ENCODE measurements at places on chromosomes 1 and 21.

GRCh38 chr1:64594446-64594845 is 124.5 kb downstream of the CACHD1 start:
- DNase-seq = no peak

DNA sequence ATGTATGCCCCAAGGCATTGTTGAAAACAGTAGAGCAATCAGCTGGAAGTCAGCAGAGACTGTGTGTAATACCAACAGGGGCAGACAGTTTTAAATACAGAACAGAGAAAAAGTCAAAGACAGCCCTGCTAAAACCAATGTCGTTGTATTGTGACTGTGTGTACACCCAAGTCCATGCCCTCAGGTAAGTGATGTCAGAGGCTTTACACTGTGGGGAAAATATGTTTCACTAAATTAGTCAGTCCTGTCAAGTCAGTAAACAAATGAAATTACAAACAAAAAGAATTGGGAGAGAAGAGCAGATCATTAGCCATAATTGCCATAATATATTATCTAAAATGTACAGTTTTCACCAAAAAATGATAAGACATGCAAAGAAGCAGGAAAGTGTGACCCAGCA is 2.4 kb upstream of the CYP2J2 start:
- no peak for DNase-seq

DNA sequence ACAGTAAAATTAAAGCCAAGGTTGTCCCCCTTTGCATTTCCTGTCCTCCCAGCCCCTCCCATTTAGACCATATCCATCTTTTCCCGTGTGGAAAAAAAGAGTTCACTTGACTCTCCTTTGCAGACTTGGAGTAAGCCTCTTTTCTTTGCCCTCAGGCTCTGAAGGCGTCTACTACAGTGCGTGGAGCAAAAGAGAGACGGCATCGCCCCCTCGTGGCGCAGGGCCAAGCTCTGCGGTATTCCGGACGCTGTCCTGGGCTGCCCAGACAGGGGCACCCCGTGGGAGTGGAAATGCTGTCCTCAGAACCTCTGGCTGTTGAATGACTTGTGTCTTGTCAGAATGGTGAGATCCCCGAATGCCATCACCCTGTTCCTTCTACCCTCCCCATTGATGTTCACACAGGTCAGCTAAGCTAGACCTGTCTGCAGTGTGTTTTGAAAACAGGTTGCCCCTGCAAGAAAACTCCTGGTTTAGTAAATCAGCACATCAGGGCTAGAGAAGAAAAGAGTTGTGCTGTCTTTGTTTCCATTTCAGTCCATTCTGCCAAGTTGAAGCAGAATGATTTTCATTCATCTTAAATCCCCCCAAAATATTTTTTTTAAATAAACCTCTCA is 12.3 kb upstream of the GJA8 start:
- DNase-seq = peak; percentile 87

GRCh38 chr1:12078575-12078937 is 15.5 kb downstream of the TNFRSF8 start:
- DNase-seq = no peak

- DNase-seq = no peak
Observed at GRCh38 chr1:14852291-14852690, 253.8 kb downstream of the KAZN start.

DNA sequence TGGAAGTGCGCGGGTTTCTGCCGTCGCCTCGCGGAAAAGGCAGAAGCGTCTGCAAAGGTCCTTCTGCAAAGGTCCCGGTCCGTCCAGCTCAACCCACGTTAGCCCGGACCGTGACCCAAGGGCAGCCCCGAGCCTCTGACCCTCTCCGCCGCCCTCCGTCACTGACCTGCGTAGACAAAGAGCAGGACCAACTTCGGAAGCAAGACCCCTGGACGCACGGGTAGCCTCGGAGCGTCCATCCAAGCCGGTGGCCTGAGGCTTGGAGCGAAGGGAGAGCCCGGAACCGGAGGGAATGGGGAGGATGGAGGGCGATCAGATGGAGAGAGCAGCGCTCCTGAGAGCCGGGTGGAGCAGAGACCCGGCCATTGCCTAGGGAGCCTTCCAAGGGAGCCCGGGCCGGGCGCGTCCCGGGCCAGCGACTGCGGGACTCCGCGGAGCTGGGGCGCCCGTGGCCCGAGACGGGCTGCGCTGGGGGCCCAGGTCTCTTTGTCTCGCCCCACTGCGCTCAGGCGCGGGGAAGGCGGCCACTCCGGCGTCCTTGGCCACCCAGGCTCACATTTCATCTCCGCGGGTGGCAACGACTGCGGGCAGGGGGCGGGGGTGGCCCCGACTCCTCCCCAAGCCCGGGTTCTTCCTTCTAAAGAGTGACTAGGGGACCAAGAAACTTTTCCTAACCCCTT is at the start of gene CYYR1:
TSS of gene CYYR1 (minus strand) at position 585 of the 680 bp plus-strand sequence. CDS start at position 239, 346 bp downstream.
- DNase-seq = peak; percentile 60

- no peak for DNase-seq
Observed at GRCh38 chr1:9279172-9279840, 13.4 kb upstream of the SPSB1 start.

- DNase-seq = no peak
Observed at GRCh38 chr1:205792481-205792881, 17.2 kb upstream of the RAB29 start.

DNA sequence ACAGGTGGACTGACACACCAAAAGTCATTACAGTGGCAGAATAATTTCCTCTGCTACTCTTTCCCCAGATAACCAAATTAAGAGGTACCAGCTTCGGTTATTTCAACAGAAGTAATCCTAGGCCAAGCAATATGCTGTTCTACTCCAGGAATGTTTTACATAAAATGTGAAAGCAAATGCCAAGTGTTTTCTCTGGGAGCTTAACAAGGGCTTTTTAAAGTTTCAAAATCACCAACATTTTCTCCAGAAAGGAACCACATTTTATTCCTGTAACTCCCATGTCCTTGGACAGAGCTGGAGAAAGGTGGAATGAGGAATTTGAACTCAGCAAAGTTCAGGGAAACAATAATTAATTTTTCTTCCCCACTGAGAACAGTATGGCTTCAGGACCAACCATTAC is 27.2 kb downstream of the CNN3 start:
- DNase-seq = no peak

GRCh38 chr1:111483166-111483565 is 9.4 kb downstream of the C1orf162 start:
- DNase-seq = no peak

- DNase-seq = no peak
Observed at GRCh38 chr21:16789636-16790035, 723.2 kb upstream of the CXADR start.

DNA sequence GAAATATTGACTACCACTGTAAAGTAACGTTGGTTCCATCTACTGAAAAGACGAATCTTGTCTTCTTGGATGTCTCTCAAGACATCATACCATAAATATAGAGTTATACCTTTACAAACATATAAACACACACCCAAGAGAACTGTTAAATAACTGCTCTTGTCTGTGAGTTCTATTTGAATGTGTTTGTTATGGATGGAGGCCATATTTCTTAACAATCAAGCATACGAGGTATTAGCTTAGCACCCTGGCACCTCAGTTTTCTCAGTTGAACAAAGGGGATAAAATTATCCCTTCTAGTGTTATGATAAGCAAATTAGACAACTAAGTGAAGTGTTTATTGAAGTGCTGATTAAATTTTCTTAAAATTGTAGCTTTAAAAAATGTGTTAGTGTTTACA is 336.6 kb upstream of the ZRANB2 start:
- no peak for DNase-seq

GRCh38 chr1:33864460-33865389 is 846 bp downstream of the HMGB4 start:
- DNase-seq = no peak

DNA sequence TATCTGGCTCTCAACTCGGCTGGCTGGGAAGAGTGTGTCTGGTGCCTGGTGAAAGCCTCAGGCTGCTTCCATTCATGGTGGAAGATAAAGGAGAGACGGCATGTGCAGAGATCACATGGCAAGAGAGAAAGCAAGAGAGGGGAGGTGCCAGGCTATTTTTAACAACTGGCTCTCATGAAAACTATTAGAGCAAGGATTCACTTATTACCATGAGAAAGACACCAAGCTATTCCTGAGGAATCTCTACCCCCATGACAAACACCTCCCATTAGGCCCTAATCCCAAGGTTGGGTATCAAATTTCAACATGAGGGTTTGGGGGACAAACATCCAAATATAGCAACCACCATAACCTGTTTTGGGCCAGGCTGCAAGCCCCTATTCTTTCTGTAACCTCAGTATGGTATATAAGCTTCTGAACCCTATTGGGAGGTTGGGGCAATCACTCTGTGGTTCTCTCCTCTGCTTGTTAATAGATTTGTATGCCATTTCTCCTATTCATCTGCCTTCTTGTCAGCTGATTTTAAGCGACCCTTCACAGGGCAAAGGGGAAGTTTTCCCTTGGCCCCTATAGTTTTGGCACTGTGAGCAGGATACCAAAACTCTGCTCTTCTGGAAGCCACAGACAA is 179.0 kb upstream of the TNR start:
- DNase-seq = no peak

- no peak for DNase-seq
Observed at GRCh38 chr1:84600796-84601195, 26.6 kb upstream of the CTBS start.

GRCh38 chr21:35922618-35923017 is 137.7 kb downstream of the SETD4 start:
- DNase-seq = no peak

- DNase-seq = no peak
Observed at GRCh38 chr1:48018799-48019198, 21.6 kb upstream of the TRABD2B start.

DNA sequence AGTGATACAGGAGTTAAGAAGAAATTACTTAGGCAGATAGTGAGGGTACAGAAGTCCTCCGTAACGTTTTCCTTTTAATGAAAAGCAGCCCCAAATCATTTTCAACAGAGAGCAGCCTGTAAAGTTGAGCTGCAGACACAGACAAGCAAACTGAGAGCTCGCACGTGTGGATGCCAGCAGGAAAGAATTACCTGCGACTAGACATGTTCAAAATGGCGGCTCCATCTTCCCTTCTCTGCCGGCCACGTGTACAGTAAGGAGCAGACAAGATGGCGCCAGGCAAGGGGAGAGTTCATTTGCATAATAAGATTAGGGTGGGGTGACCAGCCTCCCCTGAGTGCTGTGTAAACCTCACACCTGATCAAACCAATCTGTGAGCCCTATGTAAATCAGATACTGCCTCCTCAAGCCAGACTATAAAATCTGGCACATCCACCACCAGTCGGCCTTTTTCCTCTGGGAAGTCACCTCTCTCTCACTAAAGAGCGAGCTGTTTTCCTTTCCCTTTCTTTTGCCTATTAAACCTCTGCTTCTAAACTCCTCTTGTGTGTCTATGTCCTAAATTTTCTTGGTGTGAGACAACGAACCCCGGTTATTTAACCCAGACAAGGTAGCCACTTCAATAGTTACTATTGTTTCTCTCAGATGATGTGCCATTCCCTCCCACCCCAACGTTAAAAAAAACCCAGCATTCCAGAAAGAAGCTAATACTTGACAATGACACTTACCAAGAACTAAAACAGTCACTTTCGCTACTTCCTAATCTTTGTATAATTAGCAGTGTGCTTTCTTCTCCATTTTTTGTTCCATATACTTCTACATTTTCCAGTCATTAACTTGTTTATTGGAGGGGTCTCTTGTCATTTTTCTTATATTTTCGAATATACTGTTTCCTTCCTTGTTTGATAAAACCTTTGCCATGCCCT is 27.4 kb downstream of the DUSP10 start:
- no peak for DNase-seq

- no peak for DNase-seq
Observed at GRCh38 chr1:211305044-211305443, 21.6 kb upstream of the TRAF5 start.

GRCh38 chr1:4108331-4108730 is 208.3 kb upstream of the C1orf174 start:
- DNase-seq = no peak

- DNase-seq = no peak
Observed at GRCh38 chr1:15406614-15407559, 2.8 kb upstream of the EFHD2 start.

- DNase-seq = no peak
Observed at GRCh38 chr1:206526064-206526911, 19.0 kb downstream of the RASSF5 start.

DNA sequence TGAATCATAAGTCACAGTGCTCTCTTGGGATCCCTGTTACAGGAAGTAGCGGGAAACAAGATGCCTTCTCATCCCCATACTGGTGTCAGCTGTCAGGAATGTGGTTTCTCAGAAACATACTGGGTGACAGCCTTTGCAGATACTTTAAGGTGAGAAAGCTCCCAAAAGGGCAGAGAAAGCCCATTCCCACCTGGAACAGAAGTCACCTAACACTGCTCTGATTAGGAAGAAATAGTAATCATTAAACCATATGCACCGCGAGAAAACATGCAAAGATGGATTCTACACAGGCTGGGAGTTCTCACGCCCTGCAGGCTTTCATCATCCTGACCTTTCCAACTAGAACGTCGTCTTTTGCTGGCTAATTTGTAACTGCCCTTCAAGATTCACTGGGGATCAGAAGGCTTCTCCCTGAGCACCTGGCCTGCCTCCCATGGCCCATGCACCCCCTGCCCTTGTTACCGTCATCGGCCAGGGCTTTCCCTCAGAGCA is 46.2 kb upstream of the SLC44A3 start:
- no peak for DNase-seq

GRCh38 chr21:15444118-15444960 is 285.4 kb upstream of the USP25 start:
- DNase-seq = no peak

DNA sequence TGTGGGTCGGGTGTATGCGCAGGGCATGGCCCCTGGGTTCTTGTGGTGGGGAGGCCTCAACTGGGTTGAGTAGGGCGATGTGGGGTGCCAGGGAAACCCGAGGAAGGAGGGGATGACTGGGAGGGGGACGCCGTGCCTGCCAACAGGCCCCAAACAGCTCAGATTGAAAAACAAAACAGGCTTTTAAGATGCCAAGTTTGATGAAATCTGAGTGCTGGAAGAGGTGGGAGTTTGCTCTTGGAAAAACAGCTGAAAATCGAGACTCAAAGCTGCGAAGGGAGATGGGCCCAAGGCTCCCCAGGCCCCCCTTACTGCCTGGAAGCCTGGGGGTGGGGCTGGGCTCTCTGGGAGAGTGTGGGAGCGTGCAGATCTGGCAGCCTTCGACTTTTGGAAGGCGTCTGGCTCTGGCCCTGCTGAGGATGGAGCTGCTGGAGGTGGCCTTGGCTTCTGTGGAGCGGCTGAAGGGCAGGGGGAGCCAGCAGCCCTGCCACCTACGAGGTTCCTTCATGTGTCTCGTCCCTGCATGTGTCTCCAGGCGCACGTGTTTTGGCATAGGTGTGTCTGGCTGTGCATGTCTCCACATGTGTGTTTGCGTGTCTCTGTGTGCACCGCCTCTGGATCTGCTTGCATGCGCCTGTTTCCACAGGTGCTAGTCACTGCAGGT is 33.3 kb downstream of the PTPRF start:
- no peak for DNase-seq

Data from neural crest cell (in vitro differentiated cells).